Muscle of back (tissue), 13 donors: ENCODE measurements at places on chromosomes 3 and 15. TPM values are rescaled to one million over a fixed set of nuclear protein-coding genes. Genes with fewer than 3 reads are reported as not detected.
A peak's percentile ranks its signal among the peaks of the same experiment; 100 is the strongest.

DNA sequence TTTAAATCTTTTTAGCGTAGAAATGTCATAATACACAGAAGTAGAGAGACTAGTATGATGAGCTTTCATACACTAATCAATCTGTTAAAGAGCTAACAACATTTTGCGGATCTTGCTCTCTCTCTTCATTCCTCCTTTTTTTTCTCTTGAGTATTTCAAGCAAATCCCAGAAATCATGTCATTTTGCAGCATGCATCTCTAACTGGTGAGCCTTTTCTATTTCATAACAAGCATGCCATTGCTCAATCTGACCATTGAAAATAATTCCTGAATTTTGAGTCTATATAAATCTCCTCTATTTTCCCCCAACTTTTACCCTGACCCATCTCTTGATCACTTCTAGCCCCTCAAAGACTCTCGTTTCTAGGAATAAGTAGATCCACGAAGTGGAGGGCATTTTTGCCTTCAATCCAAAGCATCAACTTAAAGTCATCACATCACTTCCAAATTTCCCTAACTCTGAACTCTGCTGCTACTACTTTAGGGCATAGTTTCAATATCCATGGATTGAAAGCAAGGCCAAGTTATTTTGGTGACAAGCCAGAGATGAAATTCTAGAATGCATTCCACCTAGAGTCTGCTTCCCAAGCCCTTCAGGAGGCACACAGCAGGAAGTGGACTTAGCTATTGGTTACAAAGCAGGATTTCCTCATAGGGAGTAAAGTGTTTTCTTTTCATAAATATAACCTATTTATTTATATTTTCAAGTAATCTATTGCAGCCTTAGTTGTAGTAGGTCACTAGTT is 253.5 kb upstream of the ZPLD1 start:
- peak; percentile 40 for DNase-seq

DNA sequence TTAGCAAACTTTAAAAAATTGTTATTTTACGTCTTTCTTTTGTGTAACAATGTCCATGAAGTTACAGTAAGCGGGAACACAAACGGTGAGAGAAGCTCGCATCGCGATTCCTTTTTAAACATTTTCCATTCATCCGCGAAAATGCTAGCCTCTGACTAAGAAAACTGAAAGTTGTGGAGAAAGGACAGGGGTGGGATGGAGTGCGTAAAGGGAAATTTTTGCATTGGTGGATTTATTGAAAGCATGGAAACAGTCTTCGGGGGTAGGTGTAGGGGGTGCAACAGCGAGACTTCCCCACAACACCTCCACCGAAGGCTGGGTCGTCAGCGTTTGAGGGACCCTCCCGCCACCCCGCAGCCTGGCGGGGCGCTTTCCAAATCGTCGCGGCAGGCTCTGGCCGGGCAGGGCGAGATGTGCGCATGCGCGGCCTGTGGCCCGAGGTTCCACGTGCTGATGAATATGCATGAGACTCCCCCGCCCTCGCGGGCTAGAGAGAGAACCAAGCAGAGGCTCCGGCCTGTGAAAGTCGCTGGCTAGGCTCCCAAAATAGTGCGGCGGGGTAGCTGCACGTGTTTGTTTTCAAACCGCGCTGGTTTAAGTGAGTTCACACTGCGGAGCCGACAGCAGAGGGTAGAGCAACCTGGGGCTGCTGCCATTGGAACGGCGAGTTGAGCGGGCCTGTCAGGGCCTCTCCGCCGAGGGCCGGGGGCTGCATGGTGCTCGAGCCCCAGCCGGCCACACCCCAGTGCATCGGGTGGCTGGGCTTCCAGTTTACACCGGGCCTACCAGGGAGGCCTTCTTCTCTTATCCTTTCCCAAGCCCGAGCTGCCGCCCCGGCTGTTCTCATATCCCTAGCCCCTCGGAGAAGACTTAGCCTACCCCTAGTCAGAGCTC is 9.9 kb downstream of the ZIC1 start:
- peak; percentile 93 for DNase-seq

- DNase-seq: no peak
Observed at GRCh38 chr3:193554811-193555210, at the start of gene ATP13A4. TSS of gene ATP13A4 (minus strand) at chr3:193554895. CDS start at chr3:193554799, 96 bp downstream.

DNA sequence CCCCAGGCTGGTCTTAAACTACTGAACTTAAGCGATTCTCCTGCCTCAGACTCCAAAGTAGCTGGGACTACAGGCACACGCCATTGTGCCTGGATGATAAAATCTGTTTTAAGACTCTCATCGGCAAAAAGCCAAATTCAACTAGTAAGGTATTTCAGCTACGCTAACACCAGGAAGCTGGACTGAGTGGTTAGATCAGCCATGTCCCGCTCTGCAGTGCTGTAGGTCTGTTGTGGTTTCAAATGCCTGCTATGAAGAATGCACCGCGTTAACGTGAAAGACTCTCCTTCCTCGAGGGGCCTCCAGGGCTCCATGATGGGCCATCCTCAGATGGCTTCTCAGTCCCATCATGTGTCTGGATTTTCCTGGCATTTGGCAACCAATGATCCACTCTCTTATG is 70.2 kb downstream of the PCOLCE2 start:
- no peak for DNase-seq

- DNase-seq: no peak
Observed at GRCh38 chr3:30332196-30333021, 274.0 kb upstream of the TGFBR2 start.

DNA sequence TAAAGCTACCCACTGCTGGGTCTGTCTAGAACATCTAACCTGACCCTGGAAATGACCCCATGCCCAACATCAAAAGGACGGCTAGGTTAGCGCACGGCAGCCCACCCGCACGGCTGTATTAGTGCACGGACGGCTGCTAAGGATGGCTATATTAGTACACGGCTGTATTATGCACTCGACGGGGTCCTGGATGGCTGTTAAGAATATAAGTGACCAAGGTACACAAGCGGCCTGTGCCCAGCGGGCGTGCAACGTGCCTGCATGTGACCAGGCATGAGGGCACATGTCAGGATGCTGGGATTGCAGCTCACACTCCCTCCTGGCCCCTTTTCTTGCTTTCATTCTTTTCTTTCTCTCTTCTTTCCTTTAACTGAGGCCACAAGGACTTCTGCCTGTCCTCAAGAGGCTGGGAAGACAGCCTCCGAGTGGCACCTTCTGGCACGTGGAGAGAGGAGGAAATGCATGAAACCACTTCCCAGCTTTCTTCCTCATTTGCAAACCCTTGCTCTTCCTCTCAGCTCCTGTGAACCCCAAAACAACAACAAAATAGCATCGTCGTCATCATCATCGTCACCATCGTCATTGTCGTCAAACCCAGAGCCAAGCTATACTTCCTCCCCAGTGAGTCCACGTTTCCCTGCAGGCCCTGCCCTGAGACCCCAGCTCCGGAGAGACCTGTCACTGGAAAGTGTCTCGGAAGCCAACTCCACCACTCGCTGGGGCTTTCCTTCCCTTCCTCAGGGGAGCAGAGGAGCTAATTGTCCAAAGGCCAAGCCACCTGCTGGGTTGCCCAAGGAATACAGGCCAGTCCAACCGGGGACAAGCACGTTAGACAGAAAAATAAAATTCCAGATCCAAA is 101.8 kb downstream of the CHSY1 start:
- no peak for DNase-seq

Gene GPR156
- 1.0 TPM for polyA plus RNA-seq

Gene THRB
- polyA plus RNA-seq: 0.88 TPM
